CD8-positive, alpha-beta T cell (primary cell): ENCODE measurements at places on chromosomes 7 and 10.

DNA sequence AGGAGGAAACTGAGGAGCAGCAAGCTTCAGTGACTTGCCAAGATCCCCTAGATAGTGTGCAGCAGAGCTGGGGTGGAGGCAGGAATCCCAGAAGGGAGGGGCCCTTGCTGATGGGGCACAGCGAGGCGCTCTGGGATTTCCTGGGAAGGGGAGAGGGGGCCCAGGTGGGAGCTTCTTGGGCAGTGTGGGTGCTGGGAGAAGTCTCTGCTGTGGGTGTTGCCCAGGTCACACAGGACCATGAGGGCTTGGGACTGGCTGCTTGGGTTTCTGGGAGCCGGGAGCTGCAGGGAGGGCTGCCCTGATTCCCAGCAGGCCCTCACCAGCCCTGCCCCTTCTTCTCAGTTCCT, 55.2 kb downstream of the TSPAN15 start:
- DNase-seq, result no peak

GRCh38 chr10:110568055-110568735, 700 bp downstream of the SMC3 start:
- peak; percentile 40 for DNase-seq

DNA sequence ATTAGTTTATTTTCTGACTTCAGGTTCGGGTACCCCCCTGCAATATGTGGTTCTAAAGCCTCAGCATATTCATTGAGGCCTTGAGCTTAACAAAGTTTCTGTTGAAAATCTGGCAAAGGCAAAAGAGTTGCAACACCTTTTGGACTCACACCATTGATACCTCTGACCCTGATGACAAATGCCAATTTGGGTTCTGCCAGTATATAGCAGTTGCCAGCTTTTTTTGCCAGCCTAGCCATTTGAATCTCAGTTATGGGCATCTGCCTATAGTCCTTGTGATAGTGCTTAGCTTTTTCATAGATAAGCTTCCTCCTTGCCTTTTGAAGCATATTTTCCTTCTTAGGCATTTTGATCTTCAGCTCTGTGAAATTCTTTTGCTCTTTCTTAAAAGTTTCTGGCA, 31.9 kb downstream of the LIPJ start:
- no peak for DNase-seq

GRCh38 chr7:132574223-132574622, 2.0 kb downstream of the PLXNA4 start:
- DNase-seq, result no peak

GRCh38 chr7:65004575-65004974, 1.9 kb downstream of the ERV3-1 start:
- no peak for DNase-seq

- no peak for DNase-seq
Observed at GRCh38 chr10:76572021-76572420, 1065.6 kb downstream of the KCNMA1 start.

GRCh38 chr10:34102893-34103506, 712.1 kb downstream of the PARD3 start:
- no peak for DNase-seq

- no peak for DNase-seq
Observed at GRCh38 chr7:2687881-2688318, at the start of gene AMZ1. Gene AMZ1, plus strand, starts transcription at chr7:2688202. Its CDS starts 12,250 bp downstream, at chr7:2700452.

- DNase-seq, result no peak
Observed at GRCh38 chr10:8758029-8758428, 703.5 kb downstream of the GATA3 start.

GRCh38 chr7:6057316-6058129, 26.3 kb downstream of the ANKRD61 start:
- no peak for DNase-seq

DNA sequence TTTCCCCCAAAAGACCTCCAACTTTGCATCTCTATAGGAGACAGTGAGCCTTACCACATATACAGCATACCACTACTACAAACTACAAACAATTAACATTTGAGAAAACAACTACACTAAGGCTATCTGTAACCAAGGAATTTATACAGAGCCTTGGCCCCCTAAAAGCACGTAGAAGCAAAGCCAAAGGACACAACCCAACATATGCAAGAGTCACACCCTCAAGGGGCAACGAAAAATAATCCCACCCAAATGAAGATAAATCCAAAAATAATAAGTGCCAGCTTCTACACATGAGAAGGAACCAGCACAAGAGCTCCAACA, 149.5 kb downstream of the ZEB1 start:
- DNase-seq, result no peak

DNA sequence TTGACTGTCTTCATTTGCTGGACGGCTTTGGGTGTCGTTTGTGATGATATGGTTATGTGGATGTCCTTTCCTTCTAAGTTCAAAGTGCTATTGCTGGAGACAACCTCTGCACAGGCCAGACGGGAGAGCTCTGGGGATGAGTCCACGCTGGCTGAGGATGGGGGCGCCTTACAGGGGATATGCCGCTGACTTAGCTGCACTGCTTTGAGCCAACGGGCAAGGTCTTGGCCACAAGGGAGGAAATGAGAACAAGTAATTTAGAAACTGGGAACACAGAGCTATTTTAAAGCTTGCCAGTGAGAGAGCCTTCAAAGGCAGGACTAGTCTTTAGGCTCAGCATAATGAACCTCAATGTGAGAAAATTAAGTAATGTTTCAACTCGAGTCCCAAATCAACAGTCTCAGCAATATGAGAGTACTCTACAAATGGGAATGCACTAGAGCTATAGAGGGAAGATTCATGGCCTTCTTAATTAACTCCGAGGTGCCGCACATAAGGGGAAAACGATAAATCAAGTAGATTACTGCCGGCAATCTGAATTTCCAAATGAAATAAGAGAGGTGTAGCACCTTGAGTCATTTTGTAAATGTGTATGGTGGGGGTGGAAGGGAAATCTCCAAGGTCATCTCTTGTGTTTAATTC, 209.3 kb downstream of the JAZF1 start:
- DNase-seq, result no peak
